ENCODE measurements at places on chromosomes 3 and 15.
A peak's percentile ranks its signal among the peaks of the same experiment; 100 is the strongest.

DNA sequence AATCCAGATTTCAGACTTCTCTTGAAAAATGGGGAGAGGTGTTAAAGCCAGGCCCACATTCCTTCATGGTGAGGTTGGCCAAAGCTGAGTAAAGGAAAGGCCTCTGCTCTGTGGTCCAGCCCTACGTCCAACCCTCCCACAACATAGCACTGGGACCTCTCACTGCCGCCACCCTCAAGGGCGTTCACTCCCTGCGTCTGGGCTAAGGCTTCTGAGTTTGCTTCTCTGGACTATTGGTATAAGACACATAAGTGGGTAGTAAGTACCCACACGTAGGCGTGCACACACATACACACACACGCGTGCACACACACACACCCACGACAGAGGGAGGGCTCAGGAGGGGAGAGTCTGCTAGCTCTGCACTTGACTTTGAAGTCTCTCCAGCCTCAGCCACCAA lies 80.2 kb upstream of the PXYLP1 start:
- DNase-seq = no peak

DNA sequence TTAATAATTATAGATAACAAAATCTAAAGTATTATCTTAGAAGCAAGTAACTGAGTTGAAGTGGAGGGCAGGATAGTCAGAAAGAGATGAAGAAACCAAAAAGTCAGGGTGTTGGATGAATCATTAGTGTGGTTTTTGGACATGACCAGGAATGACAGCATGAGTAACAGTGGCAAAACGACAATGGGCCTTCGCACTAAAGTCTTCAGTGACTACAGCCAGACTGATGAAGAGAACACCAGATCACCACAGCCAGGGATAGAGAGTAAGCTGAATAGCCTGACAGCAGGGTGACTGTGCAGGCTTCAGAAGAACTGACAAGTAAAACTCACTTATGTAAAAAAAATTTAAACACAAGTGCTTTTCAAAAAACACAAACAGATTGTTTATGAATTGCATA lies 96.0 kb upstream of the MELTF start:
- DNase-seq = no peak

DNA sequence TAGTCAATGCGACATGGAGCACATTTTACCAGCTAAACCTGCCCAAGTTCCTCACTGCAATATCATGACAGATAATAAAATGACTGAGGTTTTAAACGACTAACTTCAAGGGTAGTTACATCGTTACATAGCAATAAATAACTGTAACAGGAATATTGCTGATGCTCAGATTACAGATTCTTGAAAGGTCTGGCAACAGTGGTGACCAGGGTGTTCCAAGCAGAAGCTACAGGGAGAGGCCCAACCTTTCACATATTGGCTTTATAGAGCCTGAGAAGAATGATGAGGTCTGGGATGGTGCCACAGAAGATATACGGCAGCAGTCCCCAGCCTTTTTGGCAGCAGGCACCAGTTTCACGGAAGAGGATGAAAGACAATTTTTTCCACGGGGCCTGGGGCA lies 51.1 kb upstream of the CSPG5 start:
- no peak for DNase-seq

GRCh38 chr3:186469525-186469924 lies 74.7 kb downstream of the CRYGS start:
- DNase-seq = no peak

DNA sequence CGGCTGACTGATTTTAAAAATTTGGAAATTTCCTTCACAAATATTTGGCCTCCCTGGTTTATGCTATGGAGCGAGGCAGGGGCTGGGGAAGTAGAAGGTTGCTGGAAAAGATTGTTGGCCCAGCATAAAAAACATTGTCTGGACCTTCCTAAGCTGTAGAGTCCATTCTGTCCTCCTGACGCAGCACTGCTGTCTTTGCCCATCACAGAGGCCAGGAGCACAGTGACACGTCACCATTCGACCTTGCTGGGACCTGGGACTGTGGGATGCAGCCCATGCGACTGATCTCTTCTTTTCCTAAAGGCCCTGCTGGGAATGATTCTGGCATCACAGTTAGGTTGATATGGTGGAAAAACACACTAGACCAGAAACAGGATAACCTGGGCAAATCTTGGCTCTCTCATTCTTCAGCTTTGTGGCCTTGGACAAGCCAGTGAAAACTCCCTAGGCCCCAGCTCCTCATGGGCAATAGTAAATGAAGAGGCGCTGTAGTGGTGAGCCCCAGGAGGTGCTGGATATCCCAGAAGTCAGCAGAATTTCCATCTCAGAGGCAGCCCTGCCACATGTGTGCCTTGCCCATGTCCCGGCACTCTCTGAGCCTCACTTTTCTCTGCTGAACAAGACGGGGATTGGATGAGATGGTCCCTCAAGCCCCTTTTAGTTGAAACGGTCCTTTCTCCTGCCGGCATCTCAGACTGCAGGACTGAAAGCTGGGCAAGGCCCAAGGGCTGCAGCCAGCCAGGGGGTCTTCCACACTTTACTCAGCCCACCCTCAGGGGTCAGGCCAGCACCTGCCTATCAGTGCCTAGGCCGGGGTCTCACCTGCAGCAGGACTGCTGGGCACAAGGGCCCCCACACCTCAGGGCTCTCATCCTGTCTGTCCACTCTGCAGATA lies 69.6 kb downstream of the SENP2 start:
- no peak for DNase-seq

- DNase-seq = no peak
These were observed 212.3 kb downstream of the FGF12 start for GRCh38 chr3:192514754-192515663.

DNA sequence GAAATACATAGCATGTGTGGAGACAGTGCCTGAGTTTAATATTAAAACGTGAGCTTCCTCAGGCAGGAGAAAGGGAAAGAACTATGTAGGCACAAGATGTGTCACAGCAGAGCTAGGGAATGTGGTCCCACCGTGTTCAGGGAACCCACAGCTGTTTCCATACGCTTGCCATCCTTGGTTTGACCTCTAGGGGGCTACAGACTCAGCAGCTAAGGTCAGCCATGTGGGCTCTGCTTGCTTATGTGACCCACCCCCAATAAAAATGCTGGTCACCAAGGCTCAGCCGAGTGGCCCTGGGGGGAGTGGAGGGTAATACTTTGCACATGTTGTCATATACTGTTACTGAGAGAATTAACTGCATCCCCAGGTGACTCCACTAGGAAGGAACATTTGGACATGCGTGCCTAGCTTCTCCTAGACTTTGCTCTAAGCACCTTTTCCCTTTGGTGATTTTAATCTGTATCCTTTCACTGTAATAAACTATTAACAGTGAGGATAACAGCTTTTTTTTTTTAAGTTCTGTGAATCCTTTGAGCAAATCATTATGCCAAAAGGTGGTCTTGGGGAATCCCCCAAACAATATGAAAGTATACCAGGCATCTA lies 3.3 kb downstream of the TUBGCP5 start:
- no peak for DNase-seq

GRCh38 chr15:34754674-34755418 lies at the start of gene GJD2:
Gene GJD2, minus strand, starts transcription at chr15:34754998. Its CDS starts 510 bp downstream, at chr15:34754488.
- no peak for DNase-seq

GRCh38 chr15:61188168-61188567 lies 40.9 kb downstream of the RORA start:
- DNase-seq = no peak

DNA sequence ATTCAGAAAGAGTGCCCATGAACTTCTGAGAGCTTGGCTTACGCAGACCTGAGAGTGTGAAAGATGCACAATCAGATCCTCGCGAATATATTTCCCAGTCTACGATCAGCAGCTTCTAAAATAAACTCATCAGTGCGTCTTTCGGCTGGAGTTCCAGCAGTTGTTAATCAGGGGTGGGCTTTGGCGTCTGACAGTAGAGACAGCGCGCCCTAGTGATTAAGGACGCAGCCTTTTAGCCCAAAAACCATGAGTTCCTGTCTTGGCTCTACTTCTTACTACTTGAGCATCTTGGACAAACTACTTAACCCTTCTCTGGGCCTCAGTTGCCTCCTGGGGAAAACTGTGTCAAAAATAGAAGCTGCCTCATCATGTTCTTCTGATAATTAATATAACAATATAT lies 15.8 kb upstream of the ARRDC4 start:
- no peak for DNase-seq

DNA sequence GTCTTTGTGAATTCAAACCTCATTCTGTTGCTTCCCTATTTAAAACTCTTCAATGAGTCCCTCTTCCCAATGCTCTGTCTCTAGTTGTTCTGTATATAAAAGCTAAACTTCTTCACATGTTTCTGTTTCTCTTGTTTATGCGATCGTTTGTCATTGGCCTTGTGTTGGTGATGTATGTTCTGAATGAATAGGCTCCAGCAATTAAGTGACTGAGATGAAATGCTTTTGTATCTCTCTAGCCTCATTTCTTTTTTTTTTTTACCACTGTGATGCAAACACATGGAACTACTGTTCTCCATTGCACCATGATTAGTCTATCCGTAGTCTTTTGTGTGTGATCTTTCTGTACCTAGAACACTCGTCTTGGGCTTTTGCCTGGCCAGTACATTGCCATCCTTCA lies 380.5 kb upstream of the TPRG1 start:
- no peak for DNase-seq

DNA sequence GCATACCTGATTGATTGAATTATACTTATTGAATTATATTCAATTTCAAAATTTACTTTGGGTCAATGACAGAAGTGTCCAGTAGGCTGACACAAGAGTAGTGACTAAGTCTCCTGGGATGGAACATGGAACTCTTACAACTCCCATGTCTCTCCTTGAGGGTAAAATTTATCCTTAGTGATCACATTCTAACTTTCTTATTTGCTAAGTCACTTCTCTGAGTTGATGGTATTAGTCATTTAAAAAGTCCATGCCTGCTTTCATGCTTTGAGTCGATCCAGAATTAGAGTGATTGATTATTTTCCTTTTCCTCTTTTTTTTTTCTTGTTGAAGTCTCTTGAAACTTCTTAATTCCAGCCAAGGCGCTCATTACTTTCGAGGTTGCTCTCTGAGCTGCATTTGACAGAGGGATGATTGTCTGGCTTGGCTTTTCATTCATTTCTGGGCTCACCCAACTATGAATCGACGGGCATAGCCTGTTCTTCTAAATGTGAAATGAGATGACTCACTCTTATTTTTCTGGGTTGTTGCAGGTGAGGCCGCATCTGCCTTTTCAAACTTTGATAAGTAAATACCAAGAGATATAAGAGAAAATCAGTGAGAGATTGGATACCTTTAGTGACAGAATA lies 34.9 kb downstream of the LRRC3B start:
- no peak for DNase-seq

GRCh38 chr15:73621286-73621826 lies 11.8 kb downstream of the NPTN start:
- DNase-seq = no peak

- DNase-seq = no peak
These were observed 316.4 kb downstream of the THSD4 start for GRCh38 chr15:71431343-71432336.

- DNase-seq = no peak
These were observed 246.7 kb downstream of the LPP start for GRCh38 chr3:188400494-188401243.

DNA sequence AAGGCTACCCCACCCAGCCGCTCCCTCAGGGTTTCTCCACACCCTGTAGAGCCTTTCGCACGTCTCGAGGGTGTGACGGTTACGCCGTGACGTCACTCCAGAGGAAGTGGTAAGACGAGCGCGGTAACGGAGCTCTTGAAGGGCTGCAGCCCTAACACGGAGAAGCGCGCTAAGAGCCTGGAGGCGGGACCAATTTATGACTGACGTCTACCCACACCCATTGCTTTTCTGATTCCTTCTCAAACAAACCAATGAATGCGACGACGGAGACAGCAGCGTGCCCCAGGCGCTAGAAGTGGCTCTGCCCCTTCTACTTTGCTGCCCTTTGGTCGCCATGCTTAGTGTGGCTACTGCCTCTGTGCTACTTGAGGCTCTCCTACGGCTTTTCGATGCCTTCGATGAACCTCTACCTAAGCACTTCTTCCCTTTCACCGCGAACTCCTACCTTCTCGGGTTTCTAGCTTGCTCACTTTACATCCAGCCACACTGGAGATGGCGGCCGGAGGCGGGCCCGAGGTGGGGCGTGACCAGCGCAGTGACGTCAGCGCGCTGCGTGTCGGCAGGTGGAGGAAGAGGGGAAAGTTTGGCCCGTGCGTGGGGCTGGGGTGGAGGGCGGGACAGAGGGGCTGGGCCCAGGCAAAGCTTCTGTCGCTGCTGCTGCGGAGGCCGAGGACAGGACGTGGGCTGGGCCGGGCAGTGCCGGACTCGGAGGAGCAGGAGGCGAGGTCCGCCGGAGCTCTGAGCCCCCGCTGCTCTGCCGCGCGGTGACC lies at the start of gene OXSR1:
Gene OXSR1, plus strand, starts transcription at position 586 of the 770 bp plus-strand sequence. CDS start 340 bp downstream, outside the sequence.
- peak; percentile 96 for DNase-seq

DNA sequence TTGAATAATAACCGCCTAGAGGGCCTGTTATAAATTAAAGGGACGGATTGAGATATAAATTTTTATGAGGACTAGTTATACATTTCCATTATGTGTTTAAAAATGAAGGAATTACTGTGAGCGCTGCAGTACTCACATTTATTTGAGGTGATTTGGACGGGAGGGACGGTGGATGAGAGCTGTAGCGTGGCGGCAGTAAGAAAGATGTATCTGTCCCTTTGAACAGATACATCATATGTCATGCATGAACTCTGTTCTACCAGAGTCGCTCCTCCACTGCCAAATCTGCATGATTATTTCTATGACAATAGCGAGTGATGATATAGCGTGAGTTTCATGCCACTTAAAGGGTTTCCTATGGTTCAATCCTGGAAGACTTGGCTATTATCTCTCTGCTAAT lies 538.8 kb downstream of the MCTP2 start:
- DNase-seq = no peak

- DNase-seq = no peak
These were observed 291.0 kb upstream of the CHRM5 start for GRCh38 chr15:33677238-33677830.

DNA sequence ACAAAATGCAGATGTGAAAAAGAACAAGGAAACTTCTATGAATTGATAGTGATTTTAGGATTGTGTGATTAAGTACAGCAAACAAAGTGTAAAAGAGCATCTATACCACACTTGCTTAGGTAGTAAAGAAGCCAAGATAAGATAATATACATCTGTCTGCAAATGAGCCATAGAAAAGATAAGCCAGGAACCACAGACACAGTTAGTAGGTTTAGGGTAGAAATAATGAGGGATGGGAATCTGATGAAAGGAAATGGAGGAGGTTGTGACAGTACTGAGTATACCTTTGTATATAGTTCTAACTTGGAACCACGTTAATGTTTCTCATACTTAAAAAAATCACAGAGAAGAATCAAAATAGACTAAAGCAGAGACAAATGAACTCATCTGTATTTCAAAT lies 54.0 kb downstream of the TCF12 start:
- no peak for DNase-seq

DNA sequence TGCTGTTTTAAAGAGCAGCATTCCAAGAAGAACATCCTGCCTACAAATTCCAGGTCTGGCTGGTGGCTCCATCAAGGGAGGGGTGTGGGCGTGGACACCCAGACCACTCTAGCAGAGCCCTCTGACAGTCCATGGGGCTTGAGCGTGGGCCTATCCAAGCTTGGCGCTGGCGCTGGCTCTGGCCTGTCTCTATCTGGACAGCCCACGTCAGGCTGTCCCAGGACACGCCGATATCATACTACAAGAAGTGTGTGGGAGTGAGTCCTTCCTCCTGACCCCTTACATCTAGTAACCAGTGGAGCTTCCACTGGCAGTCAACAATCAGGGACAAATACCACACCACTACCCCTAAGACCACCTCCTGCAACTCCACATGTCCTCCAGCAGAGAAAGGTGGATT lies 17.1 kb upstream of the DUSP7 start:
- no peak for DNase-seq

- DNase-seq = no peak
These were observed 13.2 kb downstream of the AAGAB start for GRCh38 chr15:67241132-67241855.

GRCh38 chr15:32042269-32042972 lies 12.1 kb downstream of the CHRNA7 start:
- no peak for DNase-seq

GRCh38 chr3:133505813-133506212 lies 67.7 kb upstream of the CDV3 start:
- DNase-seq = no peak

Measured in activated CD4-positive, CD25-positive, alpha-beta regulatory T cell treated with anti-CD3 and anti-CD28 coated beads, Interleukin-2, amount 50 U/mL, for 16 hours (primary cell).